ENCODE measurements at places on chromosomes 6 and 20.

DNA sequence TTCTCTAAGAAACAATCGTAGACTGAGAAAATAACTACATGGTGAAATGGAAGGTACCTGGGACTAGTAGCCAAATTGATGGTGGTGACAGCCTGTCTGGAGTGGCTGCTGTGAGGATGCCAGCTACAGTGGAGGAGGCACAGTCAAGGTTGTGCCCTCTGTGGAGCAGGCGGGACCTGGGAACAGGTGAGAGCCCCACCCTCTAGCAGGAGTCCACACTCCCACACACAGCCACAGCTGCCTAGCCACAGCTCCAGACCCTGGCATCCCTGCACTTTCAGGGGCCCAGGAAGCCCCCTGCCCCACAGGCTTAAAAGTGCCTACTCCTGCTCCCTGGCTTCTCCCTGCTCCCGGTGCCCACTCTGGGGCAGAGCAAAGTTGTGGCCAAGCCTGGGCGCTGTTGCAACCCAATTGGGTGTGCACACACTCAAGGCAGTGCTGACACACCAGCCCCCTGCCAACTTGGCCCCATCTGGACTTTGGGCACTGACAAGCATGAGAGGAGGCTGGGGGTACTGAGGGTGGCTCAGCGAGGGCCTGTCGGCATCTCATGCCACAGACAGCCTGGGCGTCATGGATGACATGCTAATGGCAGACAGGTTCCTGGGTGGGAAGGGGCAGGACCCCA is 548.7 kb downstream of the TBC1D32 start:
- no peak for DNase-seq

DNA sequence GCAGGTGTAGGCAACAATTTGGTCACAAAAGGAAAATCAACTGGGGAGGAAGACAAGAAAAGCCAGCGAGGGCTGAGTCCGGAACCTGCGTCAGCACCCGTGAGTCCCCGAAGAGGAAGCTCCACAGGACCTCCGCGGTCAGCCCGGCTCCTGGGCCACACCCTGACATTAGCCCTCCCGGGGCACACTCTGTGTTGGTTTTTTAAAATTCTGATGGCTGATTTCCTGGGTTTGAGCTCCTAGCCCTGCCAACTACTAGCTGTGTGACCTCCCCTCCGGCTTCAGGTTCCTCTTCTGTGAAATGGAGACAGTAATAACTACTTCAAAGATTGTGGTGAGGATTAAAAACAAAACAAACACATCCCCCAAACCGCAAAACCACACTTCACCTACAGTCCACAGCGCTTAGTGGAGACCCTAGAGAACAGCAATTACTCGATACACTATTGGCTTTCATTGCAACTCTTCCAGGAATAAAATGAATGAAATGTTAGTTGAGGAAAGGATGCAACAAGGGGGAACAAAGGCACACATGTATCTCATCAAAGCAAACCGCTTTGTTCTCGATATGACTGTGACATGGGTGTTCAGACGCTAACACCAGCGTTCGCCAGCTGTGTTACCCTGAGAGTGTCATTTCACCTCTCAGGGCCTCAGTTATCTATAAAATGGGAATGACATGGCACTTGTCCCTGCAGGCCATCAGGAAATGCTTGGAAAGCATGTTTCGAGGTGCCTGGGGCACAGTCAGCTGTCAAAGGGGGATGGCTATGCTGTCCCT is 985 bp downstream of the ZBP1 start:
- no peak for DNase-seq

DNA sequence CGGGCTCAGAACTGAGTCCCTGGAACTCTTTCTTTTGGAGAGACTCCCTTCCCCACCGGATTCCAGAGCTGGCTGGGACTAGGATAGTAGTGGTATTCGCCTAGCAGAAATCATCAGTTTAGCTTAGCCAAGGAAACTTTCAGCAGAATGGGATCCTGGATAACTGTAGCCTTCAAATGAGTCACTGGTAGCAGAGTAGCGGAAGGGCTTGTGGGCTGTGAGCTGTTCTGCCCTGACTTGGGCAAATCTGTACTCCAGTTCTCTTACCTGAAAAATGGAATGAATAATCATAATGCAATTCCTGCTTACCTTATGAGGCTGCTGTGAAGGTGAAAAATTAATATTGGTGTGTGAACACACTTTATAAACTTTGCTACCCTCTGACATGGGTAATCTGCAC is 244.3 kb upstream of the CHD6 start:
- no peak for DNase-seq

DNA sequence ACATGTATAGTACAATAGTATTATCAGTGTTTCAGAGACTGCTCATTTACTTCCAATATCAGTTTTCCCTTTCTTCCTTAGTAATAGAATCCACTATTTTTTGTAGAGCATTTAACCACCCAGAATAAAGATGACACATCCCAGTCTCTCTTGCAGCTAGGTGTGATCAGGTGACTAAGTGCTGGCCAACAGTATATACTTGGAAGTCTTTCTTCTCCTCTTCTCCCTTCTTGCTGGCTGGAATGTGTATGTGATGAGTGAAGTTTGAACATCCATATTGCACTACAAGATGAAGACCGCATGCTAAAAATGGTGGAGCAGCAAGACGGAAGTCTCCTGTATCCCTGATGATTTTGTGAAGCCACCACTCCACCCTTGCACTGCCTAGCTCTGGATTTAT is 14.5 kb upstream of the BTBD9 start:
- no peak for DNase-seq

DNA sequence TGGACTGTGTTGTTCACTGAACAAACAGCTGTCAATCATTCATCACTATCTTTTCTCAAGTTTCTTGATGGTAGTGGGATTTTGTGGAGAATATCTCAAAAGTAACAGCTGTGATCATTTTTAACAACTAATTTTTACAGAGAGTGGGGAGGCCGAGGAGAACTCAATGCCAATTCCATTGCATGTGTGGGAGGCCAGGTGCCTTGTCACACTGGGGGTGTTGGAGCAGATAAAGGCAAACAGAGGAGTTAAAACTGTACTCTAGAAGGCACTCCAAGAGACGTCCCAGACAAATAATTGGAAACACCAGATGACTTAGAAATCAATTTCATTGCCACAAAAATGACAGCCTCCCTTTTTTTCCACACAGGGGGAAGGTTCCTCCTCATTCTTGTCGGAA is 267.2 kb upstream of the PLCB4 start:
- no peak for DNase-seq

DNA sequence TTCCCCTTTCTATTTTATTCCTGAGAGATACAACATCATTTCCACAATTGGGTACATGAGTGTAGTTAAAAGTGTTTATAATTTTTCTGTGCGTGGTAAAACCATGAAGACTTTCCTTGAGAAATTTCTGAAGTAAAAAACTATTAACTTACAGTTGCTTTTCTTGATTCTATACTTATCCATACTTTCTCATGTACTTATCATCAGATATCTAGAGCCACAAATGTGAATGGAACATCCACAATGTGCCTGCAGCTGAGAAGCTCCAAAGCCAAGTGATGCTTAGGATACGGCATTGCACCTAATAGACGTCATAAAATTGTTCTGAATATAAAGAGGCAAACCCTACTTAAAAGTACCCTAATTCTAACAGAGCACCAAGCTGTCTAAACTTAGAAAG is 2.9 kb downstream of the FILIP1 start:
- no peak for DNase-seq

DNA sequence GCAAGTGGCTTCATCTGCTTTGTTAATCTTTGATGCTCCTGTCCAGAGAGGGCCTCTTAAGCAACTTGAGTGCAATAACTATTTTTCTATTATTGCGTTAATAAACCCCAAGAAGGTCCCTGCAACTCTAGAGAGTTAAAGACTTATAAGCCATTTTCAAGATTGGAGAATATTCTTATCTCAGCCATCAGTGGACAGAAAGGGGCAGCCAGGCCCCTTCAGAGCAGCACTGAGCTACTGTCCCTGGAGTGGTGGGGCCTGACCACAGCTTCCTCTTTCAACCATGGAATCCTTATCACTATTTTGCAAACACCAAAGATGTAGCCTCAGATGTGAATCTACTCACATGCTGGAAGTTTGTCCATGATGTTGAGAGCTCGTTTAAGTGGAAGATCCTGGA is 2.8 kb upstream of the MAS1L start:
- DNase-seq, result no peak

GRCh38 chr6:44201638-44202303 is 15.0 kb upstream of the MYMX start:
- no peak for DNase-seq

GRCh38 chr6:44257025-44257752 is at the start of gene SLC35B2:
SLC35B2 (minus strand) TSS chr6:44257528; CDS start chr6:44257410, 118 bp downstream.
- peak; percentile 76 for DNase-seq

DNA sequence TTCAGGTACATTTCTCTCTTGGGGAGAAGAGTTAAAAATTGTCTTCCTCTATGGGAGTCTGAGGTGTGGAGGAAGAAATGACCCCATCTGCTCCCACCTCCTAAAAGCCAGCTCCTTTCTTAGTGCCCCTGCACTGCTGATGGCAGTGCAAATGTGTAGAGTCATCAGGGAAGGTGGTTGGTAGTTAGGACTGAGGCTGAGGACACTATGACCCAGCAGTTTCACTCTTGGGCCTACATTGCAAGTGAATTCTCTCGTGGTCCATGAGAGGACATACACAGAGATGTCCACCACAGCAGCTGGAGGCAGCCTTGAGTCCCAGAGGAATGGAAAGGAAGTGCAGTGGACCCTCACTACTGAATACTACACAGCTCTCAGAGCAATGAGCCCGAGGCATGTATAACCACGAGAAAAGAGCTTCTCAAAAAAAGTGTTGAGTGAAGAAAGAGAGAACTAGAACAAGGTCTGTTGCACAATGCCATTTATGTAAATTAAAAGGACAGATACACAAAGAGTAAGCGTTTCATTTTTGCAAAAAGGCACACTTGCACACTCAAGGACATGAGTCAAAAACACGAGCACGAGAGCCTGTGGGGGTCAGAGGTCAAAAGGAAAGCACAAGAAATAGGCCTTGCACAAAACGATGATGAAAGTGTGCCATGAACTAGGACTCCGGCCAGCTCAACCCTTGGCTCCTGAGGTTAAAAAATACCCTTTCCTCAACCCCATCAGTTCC is 308.2 kb upstream of the PRND start:
- no peak for DNase-seq

DNA sequence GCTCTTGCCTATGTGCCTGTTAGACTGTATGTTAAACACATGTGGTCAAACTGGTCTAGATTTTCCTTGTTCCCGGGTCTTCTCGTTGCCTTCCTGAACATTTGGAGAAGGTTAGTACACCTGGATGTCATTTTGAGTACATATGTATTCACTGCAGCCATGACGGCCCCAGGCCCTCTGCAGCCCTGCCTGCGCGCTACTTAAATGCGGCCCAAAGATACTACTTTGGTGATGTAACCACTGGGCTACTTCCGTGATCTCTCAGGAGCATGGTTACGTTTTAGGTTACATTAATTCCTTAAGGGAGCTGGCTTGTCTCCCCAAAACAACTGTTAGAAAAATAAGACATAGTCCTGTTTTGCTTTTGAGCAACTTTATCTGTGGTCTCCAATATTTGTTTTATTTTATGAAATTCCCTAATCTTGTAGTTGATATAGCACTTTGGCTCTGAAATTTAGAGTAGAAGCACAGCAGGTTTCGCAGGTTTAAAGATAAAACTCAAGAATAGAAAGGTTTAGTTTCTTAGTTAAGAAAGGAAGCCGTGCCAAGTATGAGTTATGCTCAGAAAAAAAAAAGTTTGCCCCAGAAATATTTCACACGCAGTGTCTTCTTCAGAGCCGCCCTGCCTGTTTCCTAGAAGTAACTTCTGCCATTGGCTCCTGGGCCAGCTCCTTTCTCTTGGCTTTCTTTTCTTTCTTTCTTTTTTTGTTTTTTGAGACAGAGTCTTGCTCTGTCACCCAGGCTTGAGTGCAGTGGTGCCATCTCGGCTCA is 38.1 kb downstream of the TIAM2 start:
- no peak for DNase-seq

- peak; percentile 55 for DNase-seq
Measured at GRCh38 chr6:16205377-16206144, 32.8 kb upstream of the GMPR start.

DNA sequence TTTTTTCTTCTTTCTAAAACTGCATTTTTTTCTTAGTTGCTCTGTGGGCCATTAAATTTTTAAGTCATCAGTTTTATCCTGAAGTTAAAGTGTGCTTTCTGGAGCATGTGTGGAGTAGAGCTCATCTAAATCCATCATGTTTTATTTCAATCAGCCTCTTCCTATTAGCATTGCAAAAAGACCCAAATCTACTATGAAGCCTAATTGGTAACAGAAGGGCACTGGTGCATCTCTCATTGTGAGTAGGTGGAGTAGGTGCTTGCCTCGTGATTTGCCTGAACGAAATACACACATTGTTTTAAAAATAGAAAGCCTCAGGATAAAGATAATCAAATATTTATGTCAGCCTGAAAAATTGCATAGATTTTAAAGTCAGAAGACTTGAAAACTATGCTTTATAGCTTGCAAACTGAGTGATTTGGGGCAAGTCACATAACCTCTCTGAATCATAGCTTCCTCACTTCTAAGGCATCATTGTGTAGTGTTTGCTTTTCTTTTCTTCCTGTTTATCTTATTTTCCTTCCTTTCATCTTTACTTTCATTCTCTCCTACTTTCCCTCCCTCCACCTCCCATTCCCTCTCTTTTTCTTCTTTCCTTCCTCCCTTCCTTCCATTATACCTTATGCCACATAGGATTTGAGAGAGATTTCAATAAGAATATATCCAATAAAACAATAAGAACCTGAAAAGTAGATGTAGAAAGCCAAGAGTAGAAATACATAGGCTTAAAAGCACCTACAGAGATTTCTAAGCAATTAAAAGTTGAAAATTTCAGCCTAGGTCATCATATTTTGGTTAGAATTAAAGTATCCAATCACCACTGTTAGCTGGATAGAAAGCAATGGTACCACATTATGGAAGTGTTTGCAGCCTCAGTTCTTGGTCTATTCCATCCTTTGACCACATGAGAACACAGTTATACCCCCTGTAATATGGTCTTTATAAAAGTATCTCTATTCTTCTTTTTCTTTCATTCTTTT is 49.6 kb upstream of the RNF146 start:
- DNase-seq, result no peak

DNA sequence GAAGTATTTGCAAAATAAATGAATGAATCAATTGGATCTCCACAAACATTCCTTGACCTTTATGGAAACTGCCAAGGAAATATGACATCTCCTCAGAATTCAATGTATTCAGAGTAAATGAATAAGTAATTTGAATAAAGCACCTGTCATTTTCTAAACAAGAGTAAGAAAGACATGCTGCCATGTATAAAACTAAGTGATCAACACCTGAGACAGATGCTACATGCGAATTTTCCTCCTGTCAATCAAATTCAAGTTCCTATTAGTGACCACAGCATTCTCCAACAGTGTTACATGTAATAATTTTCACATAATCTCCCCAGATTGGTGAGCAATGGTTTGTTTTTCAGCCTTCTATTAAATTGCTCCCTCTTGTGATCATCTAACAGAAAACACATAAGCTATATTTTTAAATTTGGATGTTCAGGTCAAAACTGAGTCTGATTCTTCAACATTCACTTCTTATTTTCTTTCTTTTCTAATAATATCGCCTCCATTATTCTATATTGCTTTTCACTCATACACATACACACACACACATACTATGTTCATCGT is 163.2 kb upstream of the RNF217 start:
- no peak for DNase-seq
